Muscle of leg (tissue), 16 donors: ENCODE measurements at places on chromosomes 7 and 10. TPM values are rescaled to one million over a fixed set of nuclear protein-coding genes. Genes with fewer than 3 reads are reported as not detected.

- DNase-seq = no peak
Observed at GRCh38 chr7:154929006-154929726, 73.8 kb downstream of the PAXIP1 start.

DNA sequence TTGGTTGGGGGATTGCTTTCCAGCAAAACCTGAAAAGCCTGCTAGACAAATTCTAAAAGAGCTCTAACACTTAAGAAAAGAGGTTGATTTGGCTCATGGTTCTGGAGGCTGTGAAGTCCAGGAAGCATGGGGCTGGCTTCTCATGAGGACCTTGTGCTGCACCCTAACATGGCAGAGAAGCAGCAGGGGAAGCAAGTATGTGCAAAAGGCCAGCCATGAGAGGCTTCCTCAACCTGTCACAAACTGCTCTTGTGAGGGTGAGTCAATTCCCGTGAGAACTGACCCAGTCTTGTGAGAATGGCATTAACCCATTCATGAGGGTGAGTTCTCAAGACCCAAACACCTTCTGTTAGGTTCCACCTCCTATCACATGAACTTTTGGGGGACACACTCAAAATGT is 54.3 kb upstream of the IGFBP3 start:
- no peak for DNase-seq

DNA sequence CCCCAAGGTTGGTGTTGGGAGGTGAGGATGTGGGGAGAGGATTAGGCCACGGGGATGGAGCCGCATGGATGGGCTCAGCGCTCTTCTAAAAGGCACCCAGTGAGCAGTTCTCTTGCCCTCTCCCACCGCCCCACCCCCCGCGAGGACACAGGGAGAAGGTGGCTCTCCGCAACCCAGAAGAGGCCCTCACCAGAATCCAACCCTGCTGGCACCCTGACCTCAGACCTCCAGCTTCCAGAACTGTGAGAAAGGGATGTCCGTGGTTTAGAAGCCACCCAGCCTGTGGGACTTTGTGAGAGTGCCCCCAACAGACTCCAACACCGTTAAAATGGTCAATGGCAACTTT is 242.8 kb upstream of the PPP2R2D start:
- DNase-seq = no peak

- DNase-seq = peak; percentile 74
Observed at GRCh38 chr7:92448205-92448747, 994 bp downstream of the GATAD1 start.

GRCh38 chr10:1370298-1370697 is 314.1 kb downstream of the WDR37 start:
- DNase-seq = no peak

DNA sequence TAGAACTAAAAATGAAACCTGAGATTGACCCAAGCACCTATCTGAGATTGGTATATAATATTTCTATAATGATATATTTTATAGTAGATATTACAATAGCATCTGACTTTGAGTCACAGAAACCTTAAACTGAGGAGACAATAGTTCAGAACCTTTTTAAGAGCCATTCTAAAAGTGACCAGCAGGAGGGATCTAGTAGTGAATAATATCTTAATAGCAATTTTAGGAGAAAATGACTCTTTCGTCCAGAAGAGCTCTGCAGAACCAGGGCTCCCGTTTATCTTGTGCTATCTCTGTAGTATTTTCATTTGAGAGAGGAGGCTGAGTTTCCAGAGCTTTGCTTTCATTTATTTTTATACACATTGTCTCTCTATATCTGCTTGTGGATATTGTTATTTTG is 68.1 kb downstream of the PODXL start:
- no peak for DNase-seq

GRCh38 chr10:13352519-13352918 is 4.4 kb upstream of the SEPHS1 start:
- no peak for DNase-seq

- peak; percentile 21 for DNase-seq
Observed at GRCh38 chr7:29609162-29610037, 45.8 kb downstream of the PRR15 start.

GRCh38 chr10:46306516-46307184 is 19.9 kb downstream of the ANTXRL start:
- DNase-seq = no peak

- no peak for DNase-seq
Observed at GRCh38 chr10:107915215-107915610, 750.7 kb upstream of the SORCS1 start.

- DNase-seq = peak; percentile 71
Observed at GRCh38 chr7:34165466-34165865, 260.1 kb downstream of the BMPER start.

- no peak for DNase-seq
Observed at GRCh38 chr7:112071856-112072255, 134.3 kb downstream of the DOCK4 start.

- DNase-seq = no peak
Observed at GRCh38 chr7:140767418-140767817, 70.9 kb downstream of the NDUFB2 start.

- no peak for DNase-seq
Observed at GRCh38 chr7:12731775-12732174, 44.3 kb downstream of the ARL4A start.

DNA sequence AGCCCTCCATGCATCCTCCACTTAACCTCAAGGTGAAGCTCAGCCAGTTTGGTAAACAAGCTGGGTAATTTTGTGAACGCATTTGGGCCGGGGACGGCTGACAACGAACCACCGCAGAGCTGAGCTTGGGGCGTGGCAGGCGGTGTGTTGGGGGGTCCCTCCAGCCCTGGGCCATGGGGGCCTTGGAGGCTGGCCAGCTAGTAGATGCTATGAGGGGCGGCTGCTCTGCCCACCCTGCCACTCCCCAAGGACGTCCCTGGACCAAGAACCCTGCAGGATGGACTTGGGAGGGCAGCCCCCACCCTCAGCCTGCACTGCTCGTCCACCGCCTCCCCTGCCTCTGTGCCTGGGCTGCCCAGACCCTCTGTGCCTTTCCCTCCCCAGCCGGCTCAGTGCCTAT is 12.0 kb upstream of the SCART1 start:
- DNase-seq = no peak

DNA sequence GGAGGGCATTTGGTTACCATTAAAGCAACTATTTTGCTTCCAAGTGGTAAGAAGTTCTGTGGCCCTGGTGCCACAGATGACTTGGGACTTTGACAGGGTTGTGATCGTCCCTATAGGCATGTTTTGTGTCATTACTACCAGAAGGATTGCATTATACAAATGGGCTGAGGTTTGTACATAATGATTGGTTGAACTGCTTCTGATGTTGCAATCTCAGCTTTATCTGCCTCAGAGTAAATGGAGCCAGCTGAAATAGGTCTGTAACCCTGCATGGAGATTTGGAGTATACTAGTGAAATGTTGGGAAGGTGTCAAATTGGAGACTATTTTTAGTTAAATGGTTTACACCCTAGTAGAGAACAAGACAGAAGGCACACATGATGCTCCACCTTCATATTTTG is 46.1 kb upstream of the SEPTIN7 start:
- DNase-seq = no peak

DNA sequence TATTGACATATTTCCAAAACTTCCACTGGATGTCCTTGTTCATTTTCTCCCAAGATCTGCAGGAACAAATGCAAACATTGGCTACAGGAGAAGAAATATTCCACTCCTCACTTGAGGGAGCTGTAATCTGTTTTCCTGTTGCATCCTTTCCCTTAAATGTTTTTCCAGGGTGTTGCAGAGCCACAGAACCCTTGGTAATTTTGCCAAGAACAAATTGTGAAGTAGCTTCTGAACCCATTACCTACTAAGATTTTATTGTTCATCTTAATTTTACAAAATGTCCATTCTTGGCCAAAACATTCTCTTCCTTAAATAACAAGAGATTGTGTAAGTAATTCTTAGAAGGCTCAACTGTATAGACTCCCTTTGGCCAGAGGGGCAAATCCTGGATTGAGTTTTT is 177.0 kb downstream of the GNAT3 start:
- DNase-seq = peak; percentile 93

DNA sequence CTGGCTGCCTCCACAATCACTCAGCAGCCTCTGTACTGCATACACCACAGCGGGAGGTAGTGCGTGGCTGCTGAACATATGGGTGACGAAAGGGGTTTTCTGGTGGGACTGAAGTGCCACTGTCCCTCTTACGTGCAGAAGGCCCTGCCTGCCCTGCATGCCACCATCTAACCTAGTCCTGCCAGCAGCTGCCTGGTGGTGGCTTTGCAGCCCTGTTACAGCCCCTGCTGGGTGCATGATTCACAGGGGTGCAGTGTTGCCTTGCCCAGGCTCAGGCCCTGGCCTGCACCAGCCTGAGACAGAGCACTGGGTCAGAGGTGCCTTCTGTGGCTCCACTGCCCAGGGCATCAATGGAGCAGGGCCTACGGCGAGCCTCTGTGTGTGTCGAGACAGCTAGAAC is 50.1 kb downstream of the SYPL1 start:
- no peak for DNase-seq

DNA sequence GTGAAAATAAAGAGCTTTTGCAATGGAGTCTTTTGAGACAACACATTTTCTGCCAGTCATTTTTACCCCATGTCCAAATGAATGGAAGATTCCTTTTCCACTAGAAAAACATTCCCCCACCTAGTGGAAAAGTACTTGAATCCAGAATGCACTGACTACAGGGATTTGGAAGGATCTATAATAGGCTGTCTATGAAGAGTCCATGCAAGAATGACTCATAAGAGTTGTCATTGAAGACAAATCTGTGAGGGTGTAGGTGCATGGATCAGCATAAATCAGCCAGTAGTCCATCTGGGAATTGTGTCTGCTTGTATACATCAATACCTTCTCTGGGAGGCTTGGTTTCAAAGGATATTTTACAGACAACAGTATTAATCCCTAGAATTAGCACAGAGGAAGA is 32.5 kb upstream of the TRUB1 start:
- peak; percentile 22 for DNase-seq

DNA sequence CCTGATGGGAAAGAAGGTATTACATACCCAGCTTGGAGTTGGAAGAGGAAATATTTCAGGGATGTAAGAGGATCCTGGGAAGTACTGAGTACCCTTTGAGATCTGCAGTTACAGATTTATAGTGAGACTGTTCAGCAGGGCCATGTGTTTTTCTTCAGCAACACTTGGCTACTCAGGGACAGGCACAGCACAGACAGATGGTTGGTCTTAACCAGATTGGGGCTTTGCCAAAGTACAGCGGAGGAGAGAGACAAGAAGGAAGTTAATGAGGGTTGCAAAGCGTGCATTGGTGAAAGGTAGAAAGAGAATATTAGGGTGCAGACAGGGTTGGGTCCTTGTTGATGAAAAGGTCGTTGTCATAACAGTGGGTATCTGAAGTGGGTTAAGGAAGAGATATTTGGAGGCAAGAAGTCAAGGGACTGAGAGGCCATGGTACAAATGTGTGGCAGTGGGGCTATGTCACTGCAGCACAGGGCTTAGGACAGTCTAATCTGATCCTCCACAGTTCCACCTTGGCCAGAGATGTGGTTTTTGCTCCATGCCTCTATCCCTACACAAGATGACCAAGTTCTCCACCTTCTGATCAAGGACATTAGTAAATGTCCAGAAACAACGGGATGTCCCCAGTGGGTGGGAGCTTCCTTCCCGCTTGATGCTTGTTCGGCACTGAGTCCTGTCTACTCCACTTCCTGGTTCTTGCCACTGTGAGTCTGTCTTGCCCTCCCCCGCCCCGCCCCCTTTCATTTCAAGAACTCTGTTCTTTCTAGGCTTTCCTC is 18.9 kb upstream of the DNAJC1 start:
- peak; percentile 23 for DNase-seq

DNA sequence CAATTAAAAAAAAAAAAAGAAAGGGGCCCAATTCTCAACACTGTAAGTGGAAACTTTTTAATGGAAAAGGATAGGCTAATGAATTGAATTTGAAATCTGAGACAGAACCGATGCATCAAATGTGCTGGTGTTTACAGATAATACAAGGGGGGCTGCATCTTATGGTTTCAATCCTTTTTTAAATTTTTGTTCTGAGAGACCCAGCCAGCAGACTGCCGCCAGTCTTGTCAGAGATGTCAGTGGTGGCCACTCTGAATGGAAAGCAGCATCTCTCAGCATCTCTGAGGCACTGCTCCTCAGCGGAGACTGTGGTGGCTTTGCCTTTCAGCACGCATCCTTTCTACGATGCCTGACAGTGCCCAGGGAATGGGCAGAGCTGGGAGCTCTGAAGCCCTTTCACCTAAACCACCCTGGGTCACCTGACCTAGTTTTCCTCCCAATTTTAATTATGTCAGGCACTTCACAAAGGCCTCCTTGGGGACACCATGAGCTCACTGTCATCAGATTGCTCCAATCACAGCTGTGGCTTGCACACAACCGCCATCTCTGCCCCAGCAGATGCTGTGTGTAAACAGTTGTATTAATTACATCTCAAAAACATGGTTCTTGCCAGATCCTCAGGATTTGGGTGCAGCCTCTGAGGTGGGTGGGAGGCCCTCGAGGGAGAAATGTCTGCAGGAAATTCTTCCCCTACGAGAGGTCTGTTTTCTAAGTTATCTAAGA is 81.2 kb downstream of the EGFR start:
- DNase-seq = peak; percentile 89

- DNase-seq = no peak
Observed at GRCh38 chr7:22759721-22760120, 32.7 kb downstream of the IL6 start.

DNA sequence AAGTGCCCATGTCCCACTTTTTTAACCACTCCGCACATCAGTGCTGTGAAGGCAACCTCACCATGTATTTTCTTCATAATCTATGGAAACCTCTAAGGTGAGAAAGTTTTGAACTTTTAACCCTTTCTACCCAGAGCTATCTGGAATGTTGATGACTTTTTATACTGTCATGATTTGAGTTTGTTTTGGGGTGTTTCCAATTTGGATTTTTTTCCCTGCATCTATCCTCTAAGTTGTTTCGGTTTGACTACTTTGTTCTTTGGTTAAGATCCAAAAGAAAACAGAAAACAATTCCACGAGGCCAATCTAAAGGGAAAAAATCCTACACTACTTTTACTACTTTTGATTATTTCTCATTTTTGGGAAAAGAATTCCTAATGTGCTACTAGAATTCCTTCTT is 279.7 kb downstream of the USP6NL start:
- DNase-seq = peak; percentile 70

Gene LIPJ
- total RNA-seq = 0.13 TPM

Gene WEE2
- total RNA-seq = 0.09 TPM

Gene SRGN
- 22.1 TPM for total RNA-seq

Gene TBATA
- total RNA-seq = not detected

Gene CHRM2
- total RNA-seq = 0.18 TPM

Gene ELN
- 142 TPM for total RNA-seq

Gene CRHR2
- 0.40 TPM for total RNA-seq

Gene SCIN
- 0.27 TPM for total RNA-seq

Gene LHPP
- 2.9 TPM for total RNA-seq

Gene MBL2
- not detected for total RNA-seq

Gene DYNC1I1
- 0.53 TPM for total RNA-seq

Gene GSTO2
- total RNA-seq = 0.89 TPM

Gene KCNIP2
- total RNA-seq = 2.0 TPM

Gene RSPH10B2
- 0.71 TPM for total RNA-seq

Gene UCN3
- not detected for total RNA-seq

Gene FEZF1
- total RNA-seq = not detected

Gene GIMAP2
- total RNA-seq = 7.4 TPM

Gene CYP3A4
- 0.04 TPM for total RNA-seq

Gene POMZP3
- total RNA-seq = 3.4 TPM

Gene HHEX
- total RNA-seq = 3.6 TPM
